ENCODE measurements at places on chromosomes 4 and X.

- no peak for DNase-seq
Measured at GRCh38 chrX:10233173-10233572, 76.4 kb downstream of the CLCN4 start.

DNA sequence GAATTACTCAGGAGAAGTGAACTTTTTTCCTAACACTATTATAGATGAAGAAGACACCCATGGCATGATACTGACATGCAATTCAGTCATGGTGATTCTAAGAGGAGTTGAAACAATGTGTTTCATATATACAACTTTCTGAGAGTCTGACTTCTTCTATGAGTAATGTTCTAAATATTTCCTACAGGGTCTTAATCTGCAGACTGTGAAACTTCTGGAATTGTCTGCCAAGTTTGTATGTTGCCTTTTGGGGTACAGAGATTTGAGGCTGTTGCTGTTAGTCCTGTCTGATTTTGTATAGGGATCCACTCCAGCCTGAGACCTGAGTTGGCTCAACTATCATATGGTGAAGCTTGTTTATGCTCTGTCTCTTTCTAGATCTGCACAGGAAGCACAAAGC, 160.6 kb upstream of the GATB start:
- no peak for DNase-seq

DNA sequence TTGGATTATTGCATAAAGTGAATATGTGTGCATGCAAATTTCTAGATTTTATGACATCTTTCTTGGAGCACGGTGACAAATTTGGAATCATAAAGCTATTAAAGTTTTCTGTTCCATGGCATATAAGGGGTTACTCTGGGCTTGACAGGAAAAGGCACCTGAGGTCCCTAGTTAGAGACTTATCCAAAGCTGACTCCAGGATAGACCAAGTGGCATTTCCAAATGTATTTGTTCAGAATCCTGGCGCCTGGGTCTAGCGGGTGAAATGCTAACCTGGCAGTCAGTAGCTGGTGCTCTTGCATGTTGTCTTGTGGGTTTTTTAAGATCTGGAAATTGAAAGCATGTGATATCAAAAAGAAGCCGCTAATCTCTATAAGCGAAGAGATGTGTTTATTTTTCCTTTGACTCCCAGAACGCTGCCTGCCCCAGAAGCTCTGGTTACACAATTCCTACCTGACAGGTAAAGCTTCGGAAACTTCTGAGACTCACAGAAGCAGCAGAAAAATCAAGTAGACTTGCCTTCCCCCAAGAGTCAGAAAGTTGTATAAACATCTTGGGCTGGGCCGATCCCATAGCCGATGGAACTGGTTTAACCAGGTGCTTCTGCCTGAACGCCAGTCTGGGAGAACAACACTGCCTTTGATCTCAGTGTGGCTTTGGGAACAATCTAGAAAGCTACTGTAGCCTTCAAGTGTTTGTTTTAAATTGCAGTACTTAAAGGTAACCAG, 12.9 kb upstream of the ZCCHC4 start:
- no peak for DNase-seq

DNA sequence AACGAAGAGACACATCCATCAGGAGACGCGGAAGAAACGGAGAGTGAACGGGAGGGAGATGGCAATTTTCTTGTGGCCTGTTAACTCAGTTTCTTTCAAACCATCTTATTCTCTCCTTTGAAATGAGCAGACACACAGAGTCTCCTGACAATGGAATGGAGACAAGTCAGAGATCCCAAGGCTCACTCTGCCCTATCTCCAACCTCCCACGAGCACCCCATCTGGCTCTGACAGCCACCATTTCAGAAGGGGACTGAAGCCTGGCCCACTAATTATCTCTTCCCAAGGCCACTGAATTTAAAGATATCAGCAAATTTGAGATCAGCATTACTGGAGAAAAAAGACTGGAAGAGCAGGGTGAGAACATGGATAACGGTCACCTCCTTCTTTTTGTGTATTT, 215.6 kb downstream of the DHX15 start:
- DNase-seq: no peak

- no peak for DNase-seq
Measured at GRCh38 chr4:69831646-69832325, 28.2 kb downstream of the SULT1E1 start.

- no peak for DNase-seq
Measured at GRCh38 chr4:122540838-122541237, 80.0 kb downstream of the IL21 start.

DNA sequence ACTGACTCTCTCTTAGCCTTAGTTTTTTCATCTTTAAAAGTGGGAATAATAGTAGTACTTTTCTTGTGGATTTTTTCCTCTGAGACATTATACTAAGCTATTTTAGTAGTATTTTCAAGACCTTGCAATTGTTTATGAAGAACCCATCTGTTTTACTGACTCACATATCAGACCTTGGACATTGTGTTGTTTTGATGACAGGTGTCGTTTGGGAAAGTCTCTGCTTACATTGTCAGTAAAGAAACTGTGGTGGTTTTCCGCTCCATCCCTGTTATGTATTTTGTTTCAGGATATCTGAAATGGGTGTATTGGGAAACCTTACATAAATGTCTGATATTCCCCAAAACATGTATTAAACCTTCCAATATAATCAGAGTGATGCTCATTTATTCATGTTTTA, 92.2 kb downstream of the STIM2 start:
- DNase-seq: no peak

- no peak for DNase-seq
Measured at GRCh38 chrX:152892499-152892898, 5.4 kb upstream of the ZNF185 start.

DNA sequence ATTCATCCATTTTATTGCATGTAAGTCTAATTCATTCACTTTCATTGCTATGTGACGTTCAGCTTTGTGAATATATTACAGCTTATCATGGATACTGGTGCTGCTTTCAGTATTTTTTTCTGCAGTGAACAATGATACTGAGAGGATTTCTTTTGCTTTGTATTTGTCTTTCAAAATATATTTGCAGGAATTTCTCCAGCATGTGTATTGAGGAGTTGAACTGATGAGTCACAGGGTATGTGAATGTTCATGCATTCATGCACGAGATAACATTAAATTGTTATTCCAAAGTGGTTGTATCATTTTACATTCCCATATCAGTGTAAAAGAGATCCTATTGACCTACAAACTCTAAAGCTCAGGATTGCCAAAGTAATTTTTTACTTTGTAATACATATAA, 283.8 kb upstream of the ARSJ start:
- no peak for DNase-seq

GRCh38 chrX:24229976-24230375, 80.4 kb downstream of the ZFX start:
- no peak for DNase-seq

- DNase-seq: no peak
Measured at GRCh38 chrX:40628506-40628905, 5.3 kb downstream of the MPC1L start.

GRCh38 chrX:68991691-68992345, 163.0 kb downstream of the EFNB1 start:
- no peak for DNase-seq

DNA sequence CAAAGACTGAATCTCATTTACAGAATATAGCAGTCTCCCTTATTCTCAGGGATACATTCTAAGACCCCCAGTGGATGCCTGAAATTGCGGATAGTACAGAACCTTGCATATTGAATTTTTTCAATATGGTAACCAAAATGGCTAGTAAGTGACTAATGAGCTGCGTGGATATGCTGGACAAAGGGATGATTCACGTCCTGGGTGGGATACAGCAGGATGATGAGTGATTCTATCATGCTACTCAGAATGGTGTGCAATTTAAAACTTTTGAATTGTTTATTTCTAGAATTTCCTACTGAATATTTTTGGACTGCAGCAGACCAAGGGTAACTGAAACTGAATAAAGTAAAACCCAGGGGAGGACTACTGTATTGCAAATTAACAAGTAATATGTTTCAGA, 66.7 kb downstream of the STAG2 start:
- no peak for DNase-seq

DNA sequence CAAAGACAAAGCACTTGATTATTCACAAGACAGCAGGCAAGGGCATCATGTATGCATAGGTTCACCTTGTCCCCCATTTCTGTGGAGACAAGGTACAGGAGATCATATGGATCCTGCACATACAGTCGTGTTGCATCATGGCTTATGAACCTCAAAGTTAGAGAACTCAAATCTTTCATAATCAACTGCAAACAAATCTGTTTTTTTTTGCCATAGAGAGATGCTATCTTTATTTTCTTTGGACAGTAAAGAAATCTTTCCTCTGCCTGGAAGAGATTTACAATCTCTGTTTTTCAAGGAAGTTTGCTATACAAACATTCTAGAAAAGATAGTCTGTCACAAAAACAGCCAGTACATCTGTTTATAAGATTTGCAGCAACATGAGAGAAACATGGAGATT, 578.8 kb downstream of the ANKRD50 start:
- no peak for DNase-seq

DNA sequence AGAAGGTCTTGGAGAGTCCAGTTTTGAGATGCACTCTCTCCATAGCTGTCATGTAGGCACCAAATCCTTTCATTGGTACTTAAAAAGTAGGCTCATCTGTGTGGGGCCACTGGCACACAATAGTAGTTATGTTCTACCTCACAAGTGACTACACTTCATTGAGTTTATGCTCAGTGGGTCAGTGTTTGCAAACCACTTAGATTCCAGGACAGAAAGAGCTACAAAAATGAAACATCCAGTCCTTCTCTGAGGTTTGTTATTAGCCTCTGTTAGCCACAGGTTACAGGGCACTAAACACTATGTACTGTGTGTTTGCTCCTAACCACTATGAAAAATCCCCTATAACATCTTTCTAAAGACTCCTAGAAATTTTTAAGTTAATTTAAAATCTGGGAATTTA, 13.8 kb downstream of the RAB28 start:
- no peak for DNase-seq

- peak; percentile 34 for DNase-seq
Measured at GRCh38 chr4:103008875-103009729, 10.4 kb downstream of the SLC9B1 start.

DNA sequence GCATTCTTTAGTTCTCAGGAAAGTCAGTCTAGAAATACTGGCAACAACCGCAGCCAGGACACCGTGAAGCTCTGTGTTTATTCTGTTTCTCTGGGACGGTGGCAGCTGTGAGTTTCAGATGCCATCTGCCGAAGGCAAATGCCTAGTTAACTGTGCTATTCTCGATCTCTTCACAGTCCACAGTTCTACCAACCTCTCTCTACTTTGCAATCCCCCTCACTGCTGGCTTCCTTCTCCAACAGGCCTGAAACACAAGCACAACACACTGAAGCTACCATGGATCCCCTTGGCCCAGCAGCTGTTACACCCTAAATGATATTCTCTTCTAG, 118.8 kb downstream of the ZNF827 start:
- no peak for DNase-seq

GRCh38 chr4:6742507-6742906, 26.5 kb downstream of the BLOC1S4 start:
- DNase-seq: no peak

DNA sequence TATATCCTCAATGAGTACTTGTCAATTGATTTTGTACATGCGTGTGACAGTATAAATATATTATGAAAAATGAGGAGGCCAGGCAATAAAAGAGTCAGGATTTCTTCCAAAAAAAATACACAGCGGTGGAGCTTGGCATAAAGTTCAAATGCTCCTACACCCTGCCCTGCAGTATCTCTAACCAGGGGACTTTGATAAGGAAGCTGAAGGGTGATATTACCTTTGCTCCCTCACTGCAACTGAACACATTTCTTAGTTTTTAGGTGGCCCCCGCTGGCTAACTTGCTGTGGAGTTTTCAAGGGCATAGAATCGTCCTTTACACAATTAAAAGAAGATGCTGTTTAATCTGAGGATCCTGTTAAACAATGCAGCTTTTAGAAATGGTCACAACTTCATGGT, at the start of gene OTC:
Gene OTC (plus strand): TSS at position 243 of the 400 bp plus-strand sequence. CDS start 93 bp downstream, at position 336.
- DNase-seq: no peak

GRCh38 chr4:108193886-108194672, 25.3 kb upstream of the LEF1 start:
- peak; percentile 49 for DNase-seq

GRCh38 chrX:25015486-25016360, at the start of gene ARX:
Gene ARX (minus strand): TSS chrX:25015965. CDS start chrX:25015737, 228 bp downstream.
- no peak for DNase-seq

- no peak for DNase-seq
Measured at GRCh38 chr4:171015441-171015840, 797.8 kb upstream of the GALNTL6 start.

DNA sequence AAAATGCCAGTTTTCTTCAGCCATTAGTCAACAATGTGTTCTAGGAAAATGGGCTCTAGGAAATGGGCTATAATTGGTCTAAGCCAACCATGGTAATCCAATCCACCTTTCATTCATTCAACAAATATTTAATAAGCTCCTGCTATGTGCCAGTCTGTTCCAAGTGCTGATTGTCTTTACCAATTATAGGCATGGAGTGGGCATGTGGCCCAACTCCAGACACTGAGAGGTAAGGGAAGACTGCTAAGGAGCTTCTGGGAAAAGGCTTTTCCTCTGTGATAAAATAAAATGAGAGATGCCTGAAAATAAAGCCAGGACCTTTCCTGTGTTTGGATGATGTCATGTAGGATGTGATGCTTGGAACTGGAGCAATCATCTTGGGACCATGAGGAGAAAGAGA, 43.3 kb downstream of the HOPX start:
- DNase-seq: peak; percentile 3

GRCh38 chr4:135605076-135605475, 1403.5 kb upstream of the PABPC4L start:
- DNase-seq: no peak

DNA sequence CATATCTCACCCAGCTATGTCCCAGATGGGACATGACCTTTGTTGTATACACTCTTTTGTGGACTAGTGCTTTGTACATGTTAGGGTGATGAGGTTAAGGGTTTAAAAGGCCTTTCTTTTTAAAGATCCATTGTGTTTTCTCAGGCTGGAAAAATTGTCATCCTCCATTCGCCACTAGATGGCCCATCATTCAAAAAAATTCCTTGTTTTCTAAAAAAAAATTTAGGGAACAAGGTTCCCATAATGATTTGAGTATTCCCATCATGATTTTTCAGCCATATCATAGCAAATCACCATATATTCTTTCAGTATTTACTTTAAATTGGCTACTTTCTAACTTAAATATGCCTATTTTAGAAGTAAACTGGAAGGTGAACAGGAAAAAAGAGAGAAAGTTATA, 91.9 kb upstream of the TMEM164 start:
- DNase-seq: peak; percentile 0

- no peak for DNase-seq
Measured at GRCh38 chrX:27966492-27966891, 14.8 kb downstream of the DCAF8L1 start.

Data from NCI-H1105 treated with DMSO at 0.1 percent for 48 hours (cell line).